ENCODE measurements at places on chromosomes 3 and 15. TPM values are rescaled to one million over a fixed set of nuclear protein-coding genes. Genes with fewer than 3 reads are reported as not detected.

SOX14 gene
- not detected for total RNA-seq

ADAMTS9 gene
- total RNA-seq: 27.5 TPM

SEC62 gene
- total RNA-seq: 66.4 TPM

DLL4 gene
- total RNA-seq: 0.64 TPM

BSN gene
- 1.7 TPM for total RNA-seq

ALS2CL gene
- total RNA-seq: 20.8 TPM

NDN gene
- 40.1 TPM for total RNA-seq

ARF4 gene
- 190 TPM for total RNA-seq

- no peak overlapping the region for H3K4me3 ChIP-seq
- H3K36me3 ChIP-seq: no peaks in the 10 kb centered on the region
- no peak overlapping the region for H3K27ac ChIP-seq
- DNase-seq: no peak
- H3K27me3 ChIP-seq: peaks cover 17% of the 10 kb centered on the region
- H3K4me1 ChIP-seq: peaks cover under 1% of the 10 kb centered on the region
Observed at GRCh38 chr15:51731549-51732267, 5.7 kb downstream of the LYSMD2 start.

- peak overlapping the region; percentile 78 for H3K27ac ChIP-seq
- peaks cover 21% of the 10 kb centered on the region for H3K36me3 ChIP-seq
- no peaks in the 10 kb centered on the region for H3K27me3 ChIP-seq
- H3K4me1 ChIP-seq: peaks cover 18% of the 10 kb centered on the region
- no peak for DNase-seq
Observed at GRCh38 chr15:64455961-64456371, 4.4 kb upstream of the ZNF609 start.

DNA sequence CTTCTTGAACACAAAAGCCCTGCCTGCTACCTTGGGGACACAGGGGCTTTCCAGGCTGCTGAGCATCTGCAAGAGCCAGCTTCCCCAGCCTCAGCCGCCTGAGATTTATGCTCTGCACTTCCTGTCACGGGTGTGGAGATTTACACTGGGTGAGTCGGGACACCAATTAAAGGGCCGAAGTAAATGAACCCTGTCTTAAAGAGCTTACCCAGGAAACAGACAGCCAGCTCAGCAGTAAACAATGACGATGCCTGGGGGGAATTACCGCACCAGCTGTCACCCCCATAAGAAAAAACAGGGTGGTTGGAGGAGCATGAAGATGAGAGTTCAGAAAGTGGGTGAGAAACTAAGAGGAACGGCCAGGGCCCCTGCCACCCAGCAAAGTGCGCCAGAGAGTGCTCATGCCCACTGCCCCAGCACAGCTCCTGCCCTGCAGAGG is 37.5 kb upstream of the IQSEC1 start:
- no peaks in the 10 kb centered on the region for H3K4me1 ChIP-seq
- no peaks in the 10 kb centered on the region for H3K36me3 ChIP-seq
- H3K27me3 ChIP-seq: no peaks in the 10 kb centered on the region

GRCh38 chr3:13535905-13536304 is 13.0 kb upstream of the FBLN2 start:
- no peaks in the 10 kb centered on the region for H3K4me1 ChIP-seq
- no peak overlapping the region for H3K27ac ChIP-seq
- no peak for DNase-seq
- no peak overlapping the region for H3K4me3 ChIP-seq
- no peaks in the 10 kb centered on the region for H3K27me3 ChIP-seq
- no peaks in the 10 kb centered on the region for H3K36me3 ChIP-seq

DNA sequence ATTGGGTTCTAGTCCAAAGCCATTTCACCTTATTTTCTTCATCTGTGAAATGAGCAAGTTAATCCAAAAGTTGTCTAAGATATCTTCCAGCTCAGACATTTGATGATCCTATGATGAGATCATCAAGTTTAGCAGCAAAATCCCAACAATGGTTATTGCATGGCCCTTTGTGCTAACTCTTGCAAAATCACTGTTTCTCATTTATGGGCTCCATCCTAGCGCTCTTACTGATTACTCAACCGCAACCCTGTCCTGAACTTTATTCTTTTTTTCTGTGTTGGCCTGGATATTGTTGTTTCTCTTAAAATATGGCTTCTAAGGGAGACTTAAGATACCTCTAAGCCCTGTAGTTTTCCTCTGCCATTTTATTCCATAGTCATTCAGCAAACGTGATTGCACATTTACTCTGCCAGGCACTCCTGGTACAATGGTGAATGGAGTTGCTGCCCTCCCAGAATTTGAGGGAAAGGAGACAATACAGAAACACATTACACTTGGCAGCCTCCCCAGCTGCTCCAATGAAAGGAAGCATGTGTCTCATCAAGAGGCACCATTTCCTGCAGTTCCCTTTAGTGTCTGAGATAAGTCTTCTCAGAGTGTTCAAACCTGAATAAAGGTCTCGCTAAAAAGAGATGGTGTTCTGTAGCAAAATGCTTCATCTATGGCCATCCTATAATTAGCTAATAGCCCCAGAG is 4.4 kb downstream of the GXYLT2 start:
- H3K4me1 ChIP-seq: no peaks in the 10 kb centered on the region
- peaks cover 4% of the 10 kb centered on the region for H3K27me3 ChIP-seq
- no peaks in the 10 kb centered on the region for H3K36me3 ChIP-seq

GRCh38 chr3:140686128-140686527 is 8.3 kb downstream of the TRIM42 start:
- no peak overlapping the region for H3K27ac ChIP-seq
- H3K4me3 ChIP-seq: no peak overlapping the region
- no peak for DNase-seq
- no peaks in the 10 kb centered on the region for H3K27me3 ChIP-seq
- H3K4me1 ChIP-seq: no peaks in the 10 kb centered on the region

- no peaks in the 10 kb centered on the region for H3K4me1 ChIP-seq
- peak overlapping the region; percentile 71 for H3K27ac ChIP-seq
- DNase-seq: no peak
- no peaks in the 10 kb centered on the region for H3K27me3 ChIP-seq
- H3K4me3 ChIP-seq: no peak overlapping the region
- no peaks in the 10 kb centered on the region for H3K36me3 ChIP-seq
Observed at GRCh38 chr3:59998058-59998457, 948.2 kb upstream of the CFAP20DC start.

DNA sequence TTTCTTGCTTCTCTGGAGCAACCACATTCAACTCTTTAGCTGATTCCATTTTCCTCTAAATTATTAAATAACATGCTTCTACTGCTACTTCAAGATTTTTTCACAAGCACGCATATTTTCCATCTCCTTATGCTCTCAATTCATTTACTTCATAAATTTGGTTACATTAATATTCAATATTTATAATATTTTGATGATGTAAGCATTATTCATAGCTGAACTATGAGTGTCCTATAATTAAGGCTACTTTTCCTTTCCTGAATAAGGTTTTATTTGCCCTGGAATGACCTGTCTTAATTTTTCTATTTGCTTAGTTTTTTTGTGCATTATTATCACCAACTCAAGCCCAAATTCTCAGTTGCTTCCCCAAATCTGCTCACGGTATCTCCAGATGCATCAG is 109.4 kb upstream of the ADPGK start:
- H3K4me3 ChIP-seq: no peak overlapping the region
- no peaks in the 10 kb centered on the region for H3K27me3 ChIP-seq
- H3K27ac ChIP-seq: no peak overlapping the region
- no peaks in the 10 kb centered on the region for H3K36me3 ChIP-seq

DNA sequence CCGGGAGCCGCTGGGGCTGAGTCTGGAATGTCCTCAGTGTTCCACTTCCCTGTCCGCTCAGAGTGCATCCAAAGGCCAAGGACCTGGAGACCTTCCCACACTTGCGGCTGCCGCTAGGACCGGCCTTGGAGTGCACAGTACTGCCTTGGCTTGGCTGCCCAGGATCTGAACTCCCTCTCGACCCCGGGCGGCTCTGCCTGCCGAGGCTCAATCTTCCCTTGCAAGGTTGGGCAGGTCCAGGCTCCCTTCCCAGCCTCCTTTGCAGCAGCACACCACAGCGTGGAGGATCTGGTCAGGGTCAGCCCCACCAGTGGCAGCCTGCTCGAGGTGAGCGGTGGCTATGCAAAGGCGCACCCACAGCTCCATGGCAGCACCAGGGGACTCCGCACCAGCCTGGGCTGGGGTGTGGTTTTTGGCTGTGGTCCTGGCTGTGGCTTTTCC is 69.2 kb downstream of the PLXNA1 start:
- H3K4me3 ChIP-seq: no peak overlapping the region
- no peaks in the 10 kb centered on the region for H3K36me3 ChIP-seq
- DNase-seq: no peak

- no peak overlapping the region for H3K27ac ChIP-seq
- H3K36me3 ChIP-seq: no peaks in the 10 kb centered on the region
- DNase-seq: no peak
Observed at GRCh38 chr3:64988188-64988587, 300.4 kb upstream of the ADAMTS9 start.

- no peak overlapping the region for H3K27ac ChIP-seq
- no peaks in the 10 kb centered on the region for H3K27me3 ChIP-seq
Observed at GRCh38 chr3:100893590-100893989, 99.6 kb downstream of the ABI3BP start.

DNA sequence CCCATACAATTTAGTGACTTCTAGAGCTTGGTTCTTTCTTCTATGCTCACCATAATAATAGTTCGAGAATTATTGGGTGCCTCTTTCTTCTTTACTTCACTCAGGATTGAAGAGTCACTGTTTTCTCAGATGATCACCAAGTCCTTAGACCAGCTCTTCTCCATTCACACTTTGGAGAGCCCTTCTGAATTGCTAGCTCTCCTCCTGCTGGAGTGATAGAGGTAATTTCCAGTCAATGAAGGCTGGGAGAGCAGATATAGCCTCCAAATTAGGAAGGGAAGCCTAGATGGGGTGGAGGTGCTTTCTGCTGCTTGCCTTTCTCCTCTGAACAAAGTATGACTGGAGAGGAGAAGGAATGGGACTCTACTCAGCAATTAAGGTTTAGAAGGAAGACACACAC is 10.7 kb upstream of the BBX start:
- H3K36me3 ChIP-seq: no peaks in the 10 kb centered on the region
- DNase-seq: peak; percentile 47
- no peak overlapping the region for H3K27ac ChIP-seq
- no peak overlapping the region for H3K4me3 ChIP-seq
- no peaks in the 10 kb centered on the region for H3K4me1 ChIP-seq
- peaks cover under 1% of the 10 kb centered on the region for H3K27me3 ChIP-seq

- DNase-seq: no peak
- H3K4me3 ChIP-seq: no peak overlapping the region
- H3K27ac ChIP-seq: no peak overlapping the region
- no peaks in the 10 kb centered on the region for H3K36me3 ChIP-seq
Observed at GRCh38 chr3:169286992-169287391, 376.5 kb downstream of the MECOM start.

- no peak overlapping the region for H3K4me3 ChIP-seq
- no peaks in the 10 kb centered on the region for H3K27me3 ChIP-seq
- H3K27ac ChIP-seq: no peak overlapping the region
- DNase-seq: peak; percentile 53
Observed at GRCh38 chr3:57999417-58000115, 8.7 kb upstream of the FLNB start.

- H3K27ac ChIP-seq: no peak overlapping the region
- peaks cover 3% of the 10 kb centered on the region for H3K4me1 ChIP-seq
- no peak for DNase-seq
- no peaks in the 10 kb centered on the region for H3K36me3 ChIP-seq
- H3K27me3 ChIP-seq: no peaks in the 10 kb centered on the region
Observed at GRCh38 chr3:117054556-117054955, 345.0 kb downstream of the TUSC7 start.

- H3K36me3 ChIP-seq: no peaks in the 10 kb centered on the region
- H3K27me3 ChIP-seq: no peaks in the 10 kb centered on the region
- H3K4me3 ChIP-seq: no peak overlapping the region
- H3K4me1 ChIP-seq: no peaks in the 10 kb centered on the region
Observed at GRCh38 chr3:186746008-186746407, 28.8 kb downstream of the KNG1 start.

- H3K36me3 ChIP-seq: no peaks in the 10 kb centered on the region
- H3K4me3 ChIP-seq: no peak overlapping the region
- no peaks in the 10 kb centered on the region for H3K27me3 ChIP-seq
- H3K27ac ChIP-seq: no peak overlapping the region
- DNase-seq: no peak
Observed at GRCh38 chr3:186814100-186814499, 7.8 kb upstream of the RFC4 start.

DNA sequence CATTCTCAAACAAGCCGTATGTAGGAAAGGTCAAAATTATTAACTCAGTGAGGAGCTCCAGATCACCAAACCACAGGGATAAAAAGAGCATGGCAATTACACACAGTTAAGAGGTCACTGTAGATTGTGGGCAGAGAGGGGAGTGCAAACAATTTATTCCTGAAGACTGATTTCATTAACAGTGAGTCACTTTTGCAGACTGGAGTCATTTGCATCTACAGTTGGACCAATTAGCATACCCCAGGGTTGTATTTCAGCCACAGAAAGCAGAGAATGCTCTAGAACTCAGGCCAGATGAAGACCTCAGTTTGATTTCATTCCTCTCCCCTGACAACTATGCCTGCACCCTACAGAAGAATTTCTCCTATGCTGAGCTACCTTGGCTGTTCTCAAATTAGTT is 40.1 kb downstream of the SETMAR start:
- no peak overlapping the region for H3K4me3 ChIP-seq
- no peak for DNase-seq
- H3K27me3 ChIP-seq: no peaks in the 10 kb centered on the region
- H3K36me3 ChIP-seq: no peaks in the 10 kb centered on the region
- H3K4me1 ChIP-seq: no peaks in the 10 kb centered on the region

GRCh38 chr3:128317698-128318231 is 148.9 kb downstream of the DNAJB8 start:
- no peaks in the 10 kb centered on the region for H3K27me3 ChIP-seq
- H3K27ac ChIP-seq: no peak overlapping the region
- no peaks in the 10 kb centered on the region for H3K36me3 ChIP-seq
- peaks cover 3% of the 10 kb centered on the region for H3K4me1 ChIP-seq
- H3K4me3 ChIP-seq: no peak overlapping the region

DNA sequence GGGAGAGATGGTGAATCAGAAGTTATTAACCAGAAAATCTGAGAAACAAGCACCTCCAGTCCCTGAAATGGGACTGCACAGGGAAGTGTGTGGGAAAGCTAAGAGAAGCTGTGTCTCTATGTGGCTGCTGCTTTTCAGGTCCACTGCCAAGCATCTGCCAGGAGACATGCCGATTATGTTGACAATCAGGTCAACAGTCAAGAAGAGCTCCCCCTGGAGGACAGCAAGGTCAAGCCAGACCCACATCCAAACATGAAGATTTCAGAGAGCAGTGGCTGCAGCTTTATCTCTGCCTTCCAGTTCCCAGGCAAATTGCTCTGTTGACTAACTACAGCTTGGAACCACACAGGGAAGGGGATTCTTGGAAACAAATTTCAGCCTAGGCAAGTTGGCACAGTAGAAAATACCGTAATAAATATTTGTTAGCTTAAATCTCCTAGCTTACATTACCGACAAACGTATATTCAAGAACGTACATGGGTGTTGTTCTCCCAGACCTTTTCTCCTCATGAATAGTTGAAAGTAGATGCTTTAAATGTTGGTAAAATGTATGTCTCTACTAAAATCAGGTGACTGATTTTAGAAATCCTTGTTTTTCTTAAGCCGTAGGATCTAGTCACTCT is 394.5 kb upstream of the RARB start:
- H3K4me3 ChIP-seq: no peak overlapping the region
- DNase-seq: peak; percentile 87
- H3K27ac ChIP-seq: no peak overlapping the region
- H3K27me3 ChIP-seq: peaks cover 4% of the 10 kb centered on the region
